ENCODE measurements at places on chromosomes 4 and X.

- DNase-seq = no peak
Observed at GRCh38 chr4:151850791-151851213, 90.0 kb upstream of the GATB start.

GRCh38 chrX:139112432-139112831 lies 400.9 kb upstream of the FGF13 start:
- DNase-seq = no peak

DNA sequence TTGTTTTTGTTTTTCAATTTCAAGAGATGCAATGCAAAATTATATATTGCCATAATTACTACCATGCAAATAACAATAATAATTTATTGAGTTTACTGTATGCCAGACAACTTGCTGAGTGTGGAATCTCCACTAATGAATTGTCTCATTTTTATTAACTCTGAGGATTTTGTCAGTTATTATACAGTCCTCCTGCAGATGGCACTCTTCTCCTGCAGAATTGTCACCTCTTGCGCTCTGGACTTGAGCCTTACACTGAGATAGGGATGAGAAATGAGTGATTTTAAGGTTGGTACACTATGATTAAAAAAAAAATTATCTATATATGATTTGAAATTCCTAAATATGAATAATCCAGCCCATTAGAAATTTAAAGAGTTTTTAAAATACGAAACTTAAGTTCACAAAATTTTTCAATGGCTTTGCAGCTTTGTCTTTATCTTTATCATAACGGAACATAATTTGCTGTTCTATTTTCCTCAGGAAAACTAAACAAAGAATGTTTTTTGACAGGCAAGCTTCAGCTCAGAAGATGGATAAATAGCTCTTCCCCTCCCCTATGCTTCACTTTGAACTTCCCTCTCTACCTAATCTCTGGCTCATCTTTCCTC lies 12.7 kb upstream of the PAQR3 start:
- DNase-seq = no peak

DNA sequence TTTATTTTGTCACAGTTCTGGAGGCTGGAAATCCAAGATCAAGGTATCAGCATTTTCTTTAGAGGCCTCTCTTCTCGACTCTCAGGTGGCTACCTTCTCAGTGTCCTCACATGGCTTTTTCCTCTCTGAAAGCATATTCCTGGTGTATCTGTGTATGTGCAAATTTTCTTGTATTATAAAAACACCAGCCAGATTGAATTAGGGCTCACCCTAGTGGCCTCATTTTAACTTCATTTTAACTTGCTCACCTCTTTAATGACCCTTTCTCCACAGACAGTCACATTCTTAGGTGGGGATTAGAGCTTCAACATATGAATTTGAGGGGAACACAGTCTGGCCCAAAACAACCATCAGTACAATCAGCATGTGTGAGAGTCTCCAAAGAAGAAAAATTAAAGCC lies 542.4 kb upstream of the FAM241A start:
- no peak for DNase-seq

- no peak for DNase-seq
Observed at GRCh38 chrX:22533898-22534297, 261.2 kb downstream of the CBLL2 start.

DNA sequence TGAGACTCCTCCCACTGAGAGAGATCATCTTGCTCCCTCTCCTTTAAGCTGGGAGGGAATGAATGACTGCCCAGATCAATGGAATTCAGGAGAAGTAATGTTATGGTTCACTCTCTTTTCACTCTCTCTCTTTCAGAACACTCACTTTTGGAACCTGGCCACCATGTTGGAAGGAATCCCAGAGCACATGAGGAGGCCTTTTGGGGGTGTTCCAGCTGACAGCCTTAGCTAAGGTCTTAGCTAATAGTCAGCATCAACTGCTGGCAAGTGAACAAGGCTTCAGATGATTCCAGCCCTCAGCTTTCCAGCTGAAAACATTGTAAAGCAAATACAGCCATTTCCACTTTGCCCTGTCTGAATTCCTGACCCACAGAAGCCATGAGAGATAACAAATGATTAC lies 124.0 kb upstream of the CLNK start:
- DNase-seq = no peak
